ENCODE measurements at places on chromosomes 12 and 14. TPM values are rescaled to one million over a fixed set of nuclear protein-coding genes. Genes with fewer than 3 reads are reported as not detected.

SPTB gene
- total RNA-seq, result 2.0 TPM

DDN gene
- total RNA-seq, result not detected

NRIP2 gene
- 0.32 TPM for total RNA-seq

AMN gene
- total RNA-seq, result not detected

RNASE4 gene
- 0.63 TPM for total RNA-seq

TAS2R30 gene
- 1.6 TPM for total RNA-seq

CPM gene
- 74.4 TPM for total RNA-seq

MANSC4 gene
- total RNA-seq, result not detected

KERA gene
- total RNA-seq, result 72.5 TPM

CIROP gene
- not detected for total RNA-seq

PLD4 gene
- not detected for total RNA-seq

KCNH3 gene
- 0.08 TPM for total RNA-seq

GCN1 gene
- 41.0 TPM for total RNA-seq

TEX52 gene
- total RNA-seq, result not detected

HCAR1 gene
- not detected for total RNA-seq

ANKRD33 gene
- total RNA-seq, result not detected

TAS2R19 gene
- total RNA-seq, result 1.9 TPM

NPFF gene
- not detected for total RNA-seq

MUCL1 gene
- total RNA-seq, result not detected

BHLHE41 gene
- total RNA-seq, result 69.1 TPM

PARPBP gene
- total RNA-seq, result 37.3 TPM

MED13L gene
- total RNA-seq, result 69.5 TPM

KLHL33 gene
- not detected for total RNA-seq
